Activated T-helper 1 cell treated with anti-CD3 and anti-CD28 coated beads, Interleukin-2, amount 50 U/mL, for 16 hours (primary cell): ENCODE measurements at places on chromosomes 2 and 18.

DNA sequence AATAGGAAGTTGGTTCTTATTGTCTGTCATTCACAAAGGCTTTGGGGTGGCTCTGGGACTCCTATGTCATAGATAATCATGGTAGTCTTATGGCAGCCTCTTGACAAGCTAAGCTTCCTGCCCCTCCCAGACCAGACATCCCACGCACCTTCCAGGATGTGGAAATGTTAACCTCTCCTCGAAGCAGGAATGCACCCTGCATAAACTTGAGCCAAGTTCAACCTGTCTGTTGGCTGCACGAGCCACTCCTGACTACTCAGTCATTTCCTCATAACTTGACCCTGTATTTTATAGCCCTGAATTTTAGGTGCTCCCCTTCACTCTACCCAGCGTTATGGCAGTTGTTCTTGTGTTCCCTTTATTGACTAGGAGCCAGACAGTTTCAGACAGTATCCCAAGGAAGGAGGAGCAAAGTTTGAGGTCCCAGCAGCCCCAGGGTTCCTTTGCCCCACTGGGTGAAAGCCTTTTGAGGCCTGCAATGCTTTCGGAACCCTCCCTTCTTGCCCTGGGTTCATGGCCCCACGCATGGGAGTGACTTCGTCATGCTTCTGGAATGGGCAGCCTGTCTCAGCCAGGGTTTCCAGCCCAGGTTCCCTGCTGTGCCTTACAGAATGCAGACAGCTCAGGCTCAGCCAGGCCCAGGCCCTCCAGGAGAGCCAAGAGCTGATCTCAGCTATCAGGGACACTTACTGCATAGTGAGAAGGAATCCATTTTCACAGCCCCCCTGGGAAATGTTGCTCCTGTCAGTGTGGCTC, 15.6 kb upstream of the INO80C start:
- no peak for DNase-seq

DNA sequence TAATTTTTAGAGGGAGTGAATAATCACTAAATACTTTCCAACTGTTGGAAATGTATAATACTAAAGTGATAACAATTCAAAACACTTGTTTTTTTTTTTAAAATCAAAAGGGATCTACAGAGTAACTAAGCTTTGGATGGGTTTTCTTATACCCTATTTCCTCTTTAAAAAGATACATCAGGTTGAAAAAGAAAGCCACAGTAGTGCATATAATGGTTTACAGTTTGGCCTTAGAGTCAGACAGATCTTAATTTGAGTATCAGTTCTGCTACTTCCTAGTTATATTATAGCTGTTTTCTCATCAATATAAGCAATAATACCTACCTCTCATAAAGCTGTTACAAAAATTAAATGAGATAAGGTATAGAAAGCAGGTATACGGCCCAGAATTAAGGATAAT, 28.5 kb downstream of the PSME4 start:
- DNase-seq: no peak

DNA sequence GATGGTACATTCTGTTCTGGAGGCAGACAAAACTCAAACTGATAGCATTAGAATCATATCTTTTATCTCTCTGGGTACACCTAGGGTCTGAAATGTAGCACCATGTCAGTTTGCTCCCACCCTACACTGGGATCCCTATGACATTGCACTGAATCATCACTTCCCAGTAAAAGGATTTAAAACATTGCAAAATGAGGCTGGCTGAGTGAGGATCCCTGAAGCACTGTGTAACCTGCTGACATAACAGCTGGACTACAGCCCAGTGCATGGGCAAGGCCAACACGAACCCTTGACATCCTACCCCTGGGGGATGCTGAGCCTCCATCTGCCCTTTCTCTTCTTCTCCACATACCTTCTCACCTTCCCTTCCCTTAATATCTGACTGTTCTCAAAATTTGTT, 253.2 kb downstream of the TTC32 start:
- no peak for DNase-seq

- DNase-seq: no peak
Measured at GRCh38 chr2:85784474-85784986, 30.7 kb downstream of the ATOH8 start.

- no peak for DNase-seq
Measured at GRCh38 chr2:131045286-131046027, 47.8 kb downstream of the FAM168B start.

DNA sequence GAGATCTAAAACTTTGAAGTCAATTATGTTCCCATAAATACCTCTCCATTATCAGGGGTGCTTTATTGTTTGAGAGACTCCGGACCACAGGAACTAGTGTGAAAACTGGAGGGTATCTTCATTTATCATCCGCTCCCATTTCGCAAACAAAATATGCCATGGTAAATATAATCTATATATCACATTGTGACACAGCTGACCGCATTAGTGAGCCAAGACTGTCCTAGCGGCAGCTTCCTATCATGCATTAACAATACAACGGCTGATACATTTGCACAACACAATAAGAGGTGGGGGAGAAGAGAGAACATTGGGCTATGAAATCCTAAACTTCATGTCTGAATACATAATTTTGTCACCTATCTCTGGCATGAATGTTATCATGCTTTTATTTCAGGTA, 29.5 kb downstream of the BCL11A start:
- no peak for DNase-seq

DNA sequence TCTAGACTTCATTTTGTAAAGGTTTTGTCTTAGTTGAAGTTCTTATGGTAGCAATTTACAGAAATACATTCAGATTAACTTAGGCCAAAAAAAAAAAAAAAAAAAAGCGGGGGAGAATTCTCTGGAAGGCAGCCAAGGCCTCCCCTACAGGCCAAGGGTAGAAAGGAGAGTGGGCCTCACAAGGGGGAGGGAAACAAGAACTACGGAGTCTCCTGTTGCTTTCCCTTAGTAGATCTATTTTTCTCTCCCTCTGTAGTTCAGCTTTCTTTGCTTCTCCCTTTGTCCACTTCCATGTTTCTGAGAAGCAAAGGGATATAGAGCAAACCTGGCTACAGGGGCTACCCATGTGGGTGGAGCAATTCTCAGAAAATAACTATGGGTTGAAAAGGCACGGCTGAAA, 2.4 kb upstream of the STK11IP start:
- no peak for DNase-seq

DNA sequence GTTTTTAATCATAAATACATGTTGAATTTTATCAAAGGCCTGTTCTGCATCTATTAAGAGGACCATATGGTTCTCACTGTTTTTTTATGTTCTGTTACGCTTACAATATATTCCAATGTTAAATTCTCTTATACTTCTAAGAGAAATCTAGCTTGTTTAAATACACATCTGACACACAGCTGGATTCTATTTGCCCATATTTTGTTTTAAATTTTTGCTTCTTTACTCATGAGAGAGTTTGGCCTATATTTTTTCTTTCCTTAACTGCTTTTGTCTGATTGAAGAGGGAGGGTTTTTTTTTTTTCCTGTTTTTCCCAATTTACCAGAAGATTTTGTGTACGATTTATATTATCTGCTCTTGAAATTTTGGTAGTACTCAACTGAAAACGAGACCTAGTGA, 34.9 kb downstream of the RNF144A start:
- no peak for DNase-seq
